ENCODE measurements at places on chromosomes 3 and 15.
A peak's percentile ranks its signal among the peaks of the same experiment; 100 is the strongest.

DNA sequence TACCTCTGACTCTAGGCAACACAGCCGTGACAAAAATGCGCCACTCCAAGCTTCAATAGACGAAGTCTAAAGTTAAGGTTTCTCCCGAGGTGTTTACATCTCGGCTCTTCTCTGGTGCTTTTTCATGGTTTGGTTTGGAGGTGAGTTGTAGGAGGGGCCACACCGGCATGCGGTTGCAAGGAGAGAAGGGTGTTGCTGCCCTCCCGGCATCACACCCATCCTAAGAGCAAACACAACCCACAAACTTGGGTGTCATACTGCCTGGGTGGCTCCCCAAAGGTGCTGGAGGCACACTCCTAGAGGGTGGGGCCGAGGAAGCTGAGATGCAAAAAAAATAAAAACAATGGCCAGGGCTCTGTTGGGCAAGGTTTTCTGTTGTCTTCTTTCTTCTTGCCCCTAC lies 225.2 kb upstream of the ICE2 start:
- DNase-seq, result no peak

- DNase-seq, result no peak
These were observed 15.7 kb downstream of the KIF9 start for GRCh38 chr3:47266709-47267489.

DNA sequence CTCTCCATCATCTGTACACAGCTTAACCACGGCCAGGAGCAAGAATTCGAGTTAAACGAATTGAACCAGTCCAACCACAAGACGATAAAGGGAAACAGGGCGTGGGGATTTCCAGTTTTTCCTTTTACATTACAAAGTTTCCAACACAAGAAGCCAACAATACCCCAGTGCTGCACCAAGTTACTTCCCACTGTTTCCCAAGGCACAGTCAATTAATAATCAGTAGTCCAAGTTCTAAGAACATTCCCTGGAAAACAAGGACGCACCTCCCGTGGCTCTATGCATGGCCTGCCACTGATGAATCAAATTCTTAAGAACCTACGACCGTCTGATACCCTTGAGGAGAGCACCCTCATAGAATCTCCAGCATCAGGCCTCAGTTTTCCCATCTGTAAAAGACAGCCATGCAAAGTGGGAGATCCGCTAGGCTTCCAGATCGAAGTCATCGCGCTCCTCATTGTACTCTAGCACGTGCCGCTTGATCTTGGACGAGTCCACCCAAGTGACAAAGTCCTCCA lies 774 bp downstream of the IMP3 start:
- no peak for DNase-seq

GRCh38 chr3:117921411-117921810 lies 1113.2 kb downstream of the IGSF11 start:
- no peak for DNase-seq

GRCh38 chr3:187051724-187052366 lies 87.5 kb downstream of the RPL39L start:
- DNase-seq, result no peak

DNA sequence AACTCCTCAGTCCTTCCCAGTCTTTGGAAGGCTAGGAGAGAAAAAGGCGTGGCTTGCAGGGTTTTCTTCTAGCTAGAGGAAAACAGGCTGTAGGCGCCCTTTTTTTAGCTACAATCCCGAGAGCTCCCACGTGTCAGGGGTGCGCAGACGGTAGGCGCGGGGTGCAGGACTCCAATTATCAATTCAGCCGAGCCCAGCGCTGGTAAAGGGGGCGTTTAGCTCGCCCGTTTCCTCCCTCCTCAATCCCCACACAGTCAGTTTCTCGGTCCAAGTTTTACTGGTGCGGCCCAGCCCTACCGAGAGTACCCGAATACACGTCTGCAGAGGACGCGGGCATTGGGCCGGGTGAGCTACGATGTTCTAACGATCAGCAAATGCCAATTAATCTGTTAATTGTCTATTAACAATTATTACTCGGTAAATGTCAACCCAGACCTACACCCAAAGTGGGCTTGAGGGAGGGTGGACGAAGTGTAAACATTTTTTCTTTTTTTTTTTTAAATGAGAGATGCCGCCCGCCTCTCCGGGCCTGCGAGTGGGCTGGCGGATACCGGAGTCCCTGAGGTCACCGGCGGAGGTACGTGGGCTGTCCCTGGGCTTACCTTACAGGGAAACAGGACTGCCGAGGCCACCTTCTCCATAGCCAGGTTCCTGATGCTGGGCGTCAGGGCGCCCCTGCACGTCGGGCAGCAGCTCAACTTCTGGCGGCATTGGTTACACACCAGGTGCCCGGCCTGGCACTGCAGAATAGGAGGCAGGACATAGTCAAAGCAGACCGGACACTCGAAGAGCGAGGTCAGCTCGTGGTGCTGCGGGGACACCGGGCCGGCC lies 923 bp downstream of the SIAH2 start:
- DNase-seq, result no peak

DNA sequence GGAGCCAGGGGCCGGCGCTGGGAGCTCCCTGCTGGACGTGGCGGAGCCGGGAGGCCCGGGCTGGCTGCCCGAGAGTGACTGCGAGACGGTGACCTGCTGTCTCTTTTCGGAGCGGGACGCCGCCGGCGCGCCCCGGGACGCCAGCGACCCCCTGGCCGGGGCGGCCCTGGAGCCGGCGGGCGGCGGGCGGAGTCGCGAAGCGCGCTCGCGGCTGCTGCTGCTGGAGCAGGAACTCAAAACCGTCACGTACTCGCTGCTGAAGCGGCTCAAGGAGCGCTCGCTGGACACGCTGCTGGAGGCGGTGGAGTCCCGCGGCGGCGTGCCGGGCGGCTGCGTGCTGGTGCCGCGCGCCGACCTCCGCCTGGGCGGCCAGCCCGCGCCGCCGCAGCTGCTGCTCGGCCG lies 1.5 kb downstream of the SMAD6 start:
- no peak for DNase-seq

DNA sequence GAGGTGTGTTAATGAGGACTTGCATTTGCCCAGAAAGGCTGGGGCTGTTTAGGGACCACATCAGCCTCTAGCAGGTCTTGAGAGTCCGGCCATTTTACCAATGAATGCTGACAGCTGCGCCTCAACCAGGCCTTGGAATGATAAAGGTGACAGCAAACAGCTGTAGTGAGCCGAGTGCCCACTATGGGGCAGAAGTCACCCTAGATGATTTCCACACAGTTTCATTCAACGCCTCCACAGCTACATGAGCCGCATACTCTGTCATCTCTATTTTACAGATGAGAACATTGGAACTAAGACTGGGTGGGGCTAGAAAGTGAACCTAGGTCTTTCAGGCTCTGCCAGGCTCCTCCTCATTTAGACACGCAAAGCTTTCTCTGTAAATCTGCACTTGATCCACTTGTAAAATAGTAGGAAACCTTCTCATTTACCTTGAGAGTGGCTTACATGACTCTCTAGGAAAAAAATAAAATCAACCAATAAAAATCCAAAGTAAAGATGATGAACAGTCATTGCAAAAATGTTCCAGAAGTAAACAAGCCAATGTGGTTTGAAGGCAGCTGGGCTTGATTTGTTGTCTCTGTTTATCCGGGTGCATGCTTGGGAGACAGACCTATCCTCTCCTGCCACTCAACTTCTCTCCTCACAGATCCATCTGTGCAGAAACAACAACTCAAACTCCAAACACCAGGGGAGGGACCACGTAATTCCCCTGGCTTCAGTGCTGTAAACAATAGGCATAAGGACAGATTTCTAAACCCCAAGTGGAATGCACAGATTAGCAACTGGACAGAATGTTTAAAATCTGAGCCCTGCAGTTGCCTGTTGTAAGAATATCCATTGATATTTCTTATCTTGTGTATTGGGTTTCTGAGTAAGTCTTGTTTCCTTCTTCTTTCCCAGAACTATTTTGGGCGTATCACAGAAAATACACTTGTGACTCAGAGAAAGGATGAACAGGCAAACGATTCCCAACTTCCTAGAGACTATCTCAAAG lies 31.5 kb upstream of the LDHAL6B start:
- peak; percentile 28 for DNase-seq

GRCh38 chr15:43316016-43316970 lies 14.1 kb downstream of the LCMT2 start:
- no peak for DNase-seq

- no peak for DNase-seq
These were observed 760.7 kb downstream of the GRM7 start for GRCh38 chr3:7621651-7622050.

DNA sequence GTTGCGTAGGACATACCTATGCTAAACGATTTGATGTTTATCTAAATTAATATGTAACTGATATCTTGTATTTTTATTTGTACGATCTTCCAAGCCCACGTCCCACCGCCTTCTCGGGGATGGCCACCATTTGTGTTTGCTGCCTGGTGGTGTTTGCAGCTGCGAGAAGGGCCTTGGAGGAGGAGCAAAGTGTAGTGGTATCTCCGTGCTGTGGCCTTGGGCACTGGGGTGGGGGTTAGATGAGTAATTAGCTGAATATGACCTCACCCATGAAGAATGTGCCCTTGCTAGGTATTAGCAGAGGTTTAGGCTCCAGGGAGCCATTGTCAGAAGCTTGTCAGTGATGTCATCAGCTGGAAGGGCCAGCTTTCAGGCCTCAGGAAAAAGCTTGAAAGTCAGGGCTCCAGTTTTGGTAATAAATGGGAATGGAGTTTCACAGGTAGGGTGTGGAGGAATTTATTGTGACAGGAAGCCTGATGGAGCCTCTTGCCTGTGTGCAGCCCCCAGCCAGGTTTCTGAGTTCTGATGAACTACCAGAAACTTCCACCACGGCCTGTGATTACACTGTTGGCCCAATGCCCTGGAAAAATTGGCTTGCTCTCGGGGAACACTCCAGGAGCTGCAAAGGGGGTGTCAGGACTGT lies 41.0 kb downstream of the FLNB start:
- DNase-seq, result no peak

- no peak for DNase-seq
These were observed 68.5 kb downstream of the PLCH1 start for GRCh38 chr3:155676252-155676981.

DNA sequence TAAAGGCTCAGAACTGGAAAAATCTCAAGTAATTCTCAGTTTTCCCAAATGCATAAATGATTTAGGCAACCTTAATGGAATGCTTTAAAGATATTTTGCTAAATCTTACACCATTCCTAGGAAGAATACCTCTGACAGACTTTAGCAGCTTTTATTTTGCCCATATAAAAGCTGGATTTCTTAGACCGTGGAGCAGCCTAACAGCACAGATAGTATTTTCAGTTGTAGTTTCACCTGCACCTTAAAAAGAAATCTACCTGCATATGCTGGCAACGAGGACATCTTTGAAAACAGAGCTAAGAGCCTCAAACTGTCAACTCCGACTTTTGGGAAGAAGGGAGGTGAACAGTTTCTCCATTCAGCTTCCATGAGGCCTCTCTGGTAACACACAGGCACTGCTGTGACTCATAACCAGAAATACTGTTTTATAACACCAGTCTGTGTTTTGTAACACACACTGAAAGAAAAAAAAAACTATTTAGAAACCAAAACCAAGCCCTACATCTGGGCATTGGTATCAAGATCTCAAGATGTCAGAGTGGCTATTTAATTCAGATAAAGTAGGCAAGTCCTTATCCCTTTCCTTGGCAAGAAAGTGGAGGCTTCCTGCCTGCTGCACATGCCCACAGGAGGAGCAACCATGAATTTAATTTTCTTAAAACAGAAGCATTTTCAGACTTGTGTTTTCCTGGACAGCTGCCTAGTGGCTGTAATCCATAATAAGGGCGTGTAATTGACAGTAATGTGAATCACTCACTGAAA lies 181.5 kb upstream of the ICE2 start:
- DNase-seq, result peak; percentile 8

DNA sequence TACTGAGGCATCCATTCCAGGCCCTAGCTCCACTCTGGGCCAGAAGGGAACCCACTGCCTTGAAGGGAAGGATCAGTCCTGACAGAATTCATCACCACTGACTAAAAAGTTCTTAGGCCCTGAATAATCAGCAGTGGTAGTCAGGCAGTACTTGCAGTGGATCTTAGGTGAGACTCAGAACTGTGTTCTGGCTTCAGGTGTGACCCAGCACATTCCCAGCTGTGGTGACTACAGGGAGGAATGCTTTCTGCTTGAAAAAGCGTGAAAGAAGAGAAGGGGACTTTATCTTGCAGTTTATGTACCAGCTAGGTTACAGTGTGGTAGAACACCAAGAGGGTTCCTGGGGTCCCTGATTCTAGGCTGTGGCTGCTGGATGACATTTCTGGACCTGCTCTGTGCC lies 24.9 kb upstream of the AADACL2 start:
- DNase-seq, result no peak

DNA sequence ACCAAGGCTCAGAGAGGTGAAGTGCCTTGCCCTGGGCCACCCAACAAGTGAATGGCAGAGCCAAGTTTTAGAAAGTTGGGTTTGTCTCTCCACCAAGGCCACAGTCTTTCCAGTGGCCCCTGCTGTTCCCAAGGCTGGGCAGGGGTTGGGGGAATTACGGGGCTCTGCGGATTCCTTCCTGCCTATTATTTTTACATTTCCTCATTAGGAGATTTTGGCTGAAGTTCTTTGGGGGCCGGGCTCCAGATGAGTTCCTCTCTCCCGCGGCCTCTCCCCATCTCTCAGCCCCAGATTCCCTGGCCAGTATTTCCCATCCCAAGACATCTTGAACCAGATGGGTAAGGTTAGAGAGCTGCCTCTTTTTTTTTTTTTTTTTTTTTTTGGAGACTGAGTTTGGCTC lies 44.0 kb upstream of the SMAD6 start:
- DNase-seq, result no peak

DNA sequence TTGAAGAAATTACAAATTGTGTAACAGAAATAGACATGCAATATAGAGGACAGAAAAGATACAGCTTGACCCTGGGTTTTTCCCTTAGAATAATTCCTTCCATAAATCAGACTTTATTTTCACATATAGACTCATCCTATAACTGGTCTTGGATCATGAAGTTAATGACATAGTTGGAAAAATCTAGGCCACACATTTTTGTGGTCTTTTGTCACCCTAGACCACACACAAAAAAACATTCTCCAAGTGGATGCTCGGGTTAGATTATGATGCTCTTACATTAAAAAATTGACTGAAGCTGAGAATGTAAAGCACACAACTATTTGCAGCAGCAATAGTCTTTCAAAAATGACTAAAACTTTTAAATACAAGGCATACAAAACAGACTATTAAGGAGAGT lies 7.5 kb upstream of the PLA2G4D start:
- DNase-seq, result no peak

GRCh38 chr3:151446002-151446340 lies 14.9 kb downstream of the IGSF10 start:
- DNase-seq, result no peak

- DNase-seq, result no peak
These were observed 5.5 kb downstream of the ABCC5 start for GRCh38 chr3:184011937-184012889.
